ENCODE measurements at places on chromosomes 6 and 20.

GRCh38 chr6:135993361-135993760 is 141.9 kb downstream of the PDE7B start:
- no peak for ATAC-seq

DNA sequence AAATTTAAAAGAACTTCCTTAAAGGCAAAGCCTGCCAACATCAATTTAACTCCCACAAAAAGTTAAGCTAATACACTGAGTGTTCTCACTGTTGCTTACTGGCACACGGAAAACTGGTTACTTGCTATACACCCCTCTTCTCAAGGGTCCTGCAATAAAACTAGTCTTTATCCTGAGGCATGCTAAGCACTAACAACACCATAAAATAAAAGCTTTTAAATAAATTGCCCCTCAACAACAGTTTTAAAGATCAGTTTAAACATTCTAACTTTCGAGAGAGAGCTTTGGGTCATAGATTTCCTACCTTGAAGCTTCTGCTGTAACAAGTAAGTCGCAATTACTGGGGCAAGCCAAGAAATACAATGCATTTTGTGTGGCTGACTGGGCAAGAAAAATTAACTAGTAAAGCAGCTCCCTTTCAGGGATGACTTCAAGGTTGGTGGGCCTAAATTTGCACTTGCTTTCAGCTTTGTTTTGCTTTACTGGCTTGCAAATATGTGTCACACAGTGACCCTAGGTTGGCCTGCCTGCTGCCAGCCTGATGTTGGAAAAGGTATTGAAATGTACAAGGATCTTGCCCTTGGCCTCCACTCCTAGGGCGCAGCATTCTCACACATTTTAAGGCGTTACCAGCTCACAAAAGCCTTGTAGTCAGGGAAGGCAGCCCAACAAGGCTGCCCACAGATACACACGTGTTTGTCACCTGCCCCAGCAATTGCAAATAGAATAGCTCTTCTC is 4.0 kb upstream of the HEY2 start:
- no peak for ATAC-seq

- peak; percentile 36 for ATAC-seq
These were observed 25.0 kb downstream of the FOXP4 start for GRCh38 chr6:41571021-41571780.

- peak; percentile 90 for ATAC-seq
These were observed 12.4 kb downstream of the WFDC3 start for GRCh38 chr20:45779011-45779915.

- ATAC-seq: no peak
These were observed 88.4 kb downstream of the VEGFA start for GRCh38 chr6:43858161-43859153.

- no peak for ATAC-seq
These were observed 72.5 kb downstream of the ARMC2 start for GRCh38 chr6:108920751-108921150.

GRCh38 chr6:167566711-167567141 is 241.8 kb downstream of the TTLL2 start:
- no peak for ATAC-seq

GRCh38 chr6:169296170-169296569 is 42.5 kb upstream of the THBS2 start:
- ATAC-seq: no peak

DNA sequence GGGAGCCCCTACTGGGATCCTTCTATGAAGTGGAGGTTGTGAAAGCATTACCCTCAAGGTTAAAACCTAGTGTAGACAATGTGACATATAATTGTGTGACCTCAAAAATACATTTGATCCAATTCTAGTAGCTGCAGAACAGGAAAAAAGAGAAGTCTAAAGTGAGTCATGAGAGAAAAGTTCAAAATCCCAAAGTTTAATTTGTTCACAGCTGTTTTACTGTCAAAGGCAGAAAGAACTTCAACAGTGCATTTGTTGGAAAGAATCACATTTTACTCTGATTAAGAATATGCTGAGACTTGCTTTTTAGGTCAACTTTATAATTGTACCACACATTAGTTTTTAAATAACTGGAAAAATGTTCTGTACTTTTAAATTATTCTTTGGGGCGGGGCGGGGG is 1027.4 kb upstream of the FLRT3 start:
- no peak for ATAC-seq

DNA sequence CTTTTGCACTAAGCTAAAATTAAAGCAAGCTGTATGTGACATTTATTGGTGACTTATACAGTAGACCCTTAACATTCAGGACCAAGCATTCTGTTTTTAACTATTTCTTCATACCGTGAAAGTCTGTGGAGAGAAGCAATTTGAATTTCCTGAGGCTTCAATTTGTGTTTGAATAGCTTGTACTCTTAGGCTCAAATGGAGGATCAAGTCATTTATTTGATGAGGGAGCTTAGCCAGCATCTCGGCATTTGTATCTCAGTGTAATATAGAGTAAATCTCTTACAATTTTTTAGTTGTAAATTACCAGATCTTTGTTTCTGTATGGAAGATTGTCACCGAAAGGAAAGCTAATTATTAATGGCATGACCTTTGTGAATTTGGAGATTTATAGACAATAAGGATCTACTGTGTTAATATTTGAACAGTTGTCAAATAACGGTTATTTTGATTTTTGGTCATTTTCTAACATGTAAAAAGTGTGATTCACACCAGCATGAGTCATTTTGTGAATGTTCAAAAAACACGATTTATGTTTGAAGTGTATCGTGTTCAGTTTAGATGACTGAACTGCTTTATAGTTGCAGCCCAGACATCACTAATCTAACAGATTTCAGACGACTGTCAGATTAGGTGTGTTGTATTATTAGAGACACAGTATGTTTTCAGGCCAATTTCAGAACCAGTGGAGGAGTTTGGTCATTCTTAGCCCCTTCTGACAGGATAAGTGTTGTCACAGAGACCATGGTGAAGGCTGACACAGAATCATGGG is 332.9 kb downstream of the CDKAL1 start:
- ATAC-seq: no peak

GRCh38 chr6:136716917-136717715 is 75.2 kb downstream of the MAP3K5 start:
- ATAC-seq: no peak

- no peak for ATAC-seq
These were observed 102.3 kb downstream of the HTR1B start for GRCh38 chr6:77361018-77361417.

DNA sequence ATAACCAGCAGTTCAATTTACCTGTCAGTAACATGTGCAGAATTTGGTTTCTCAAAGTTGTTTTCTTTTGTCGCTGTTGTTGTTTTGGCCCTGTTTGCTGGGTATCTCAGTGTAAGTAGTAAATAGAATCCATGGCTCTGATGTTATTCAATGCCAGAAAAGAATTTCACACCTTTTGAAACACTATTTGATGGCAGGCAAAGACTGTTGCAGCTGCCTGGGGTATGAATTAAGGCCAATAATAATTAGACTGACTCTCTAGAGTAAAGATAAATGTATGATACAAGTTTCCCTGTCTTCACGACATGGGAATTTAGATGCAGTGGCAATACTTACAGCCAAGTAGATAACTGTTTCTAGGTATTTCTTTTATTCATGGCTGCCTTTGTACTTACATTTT is 281.4 kb downstream of the CD83 start:
- ATAC-seq: no peak

- no peak for ATAC-seq
These were observed 6.8 kb downstream of the ADISSP start for GRCh38 chr20:3760655-3761348.

- ATAC-seq: peak; percentile 82
These were observed 676.2 kb downstream of the HDGFL1 start for GRCh38 chr6:23245572-23245971.
